ENCODE measurements at places on chromosomes 3 and 15. TPM values are rescaled to one million over a fixed set of nuclear protein-coding genes. Genes with fewer than 3 reads are reported as not detected.

DNA sequence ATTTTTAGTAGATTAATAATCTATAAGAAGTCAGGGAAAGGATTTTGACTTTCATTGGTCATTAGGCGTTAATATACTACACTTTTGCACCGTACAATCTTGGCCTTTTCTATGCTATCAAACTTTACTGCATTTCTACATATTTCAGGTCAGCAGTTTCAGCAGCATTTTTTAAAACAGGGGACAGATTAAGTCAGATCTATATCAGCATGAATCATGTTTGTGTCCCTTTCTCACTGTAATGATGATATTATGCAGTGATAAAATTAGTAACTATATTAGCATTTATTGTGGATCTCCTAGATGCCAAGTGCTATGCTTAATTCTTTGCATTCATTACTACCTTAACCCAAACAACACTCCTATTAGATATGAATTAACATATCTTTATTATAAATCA is 20.3 kb upstream of the AADAC start:
- no peak for DNase-seq

DNA sequence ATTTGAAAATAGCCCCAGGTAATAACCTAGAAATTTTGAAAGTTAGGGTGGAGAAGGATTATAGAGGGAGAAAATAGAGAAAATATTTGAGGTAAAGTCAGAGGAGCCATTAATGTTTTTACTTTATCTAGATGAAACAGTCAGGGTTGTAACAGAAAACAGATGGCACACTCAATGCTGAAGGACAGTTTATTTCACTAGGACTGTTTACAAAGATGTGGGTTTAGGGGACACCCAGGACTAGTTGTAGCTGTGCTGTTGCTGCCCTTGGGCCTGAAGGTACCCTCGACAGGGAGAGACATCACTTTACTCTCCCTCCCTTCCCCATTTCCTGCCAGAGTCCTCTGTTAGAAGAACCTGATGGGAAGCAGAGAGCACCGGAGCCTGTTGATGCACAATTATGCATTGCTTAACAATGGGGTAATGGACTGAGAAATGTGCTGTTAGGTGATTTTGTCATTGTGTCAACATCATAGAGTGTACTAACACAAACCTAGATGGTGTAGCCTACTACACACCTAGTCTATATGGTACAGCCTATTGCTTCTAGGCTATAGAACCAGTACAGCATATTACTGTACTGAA is 103.8 kb downstream of the GALK2 start:
- peak; percentile 13 for DNase-seq

DNA sequence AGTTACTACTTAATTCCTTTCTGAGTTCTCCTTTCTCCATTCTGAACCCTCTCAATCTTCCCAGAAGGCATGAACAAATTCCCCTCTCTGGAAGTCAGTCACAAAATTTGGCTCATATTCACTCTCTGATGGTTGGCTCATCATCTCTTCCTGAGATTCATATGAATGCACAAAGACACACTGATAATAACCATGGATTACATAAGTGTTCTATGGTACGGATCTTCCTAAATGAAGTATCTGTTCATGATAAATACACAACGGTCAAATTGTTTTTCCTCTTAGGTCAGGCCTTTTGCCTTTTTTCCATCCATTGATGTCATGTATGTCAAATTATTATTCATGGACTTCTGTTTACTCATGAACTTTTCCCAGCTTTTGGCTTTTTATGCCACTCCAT is 162.6 kb downstream of the P2RY1 start:
- no peak for DNase-seq

- no peak for DNase-seq
Measured at GRCh38 chr3:94028093-94028837, at the start of gene STX19. TSS of gene STX19 (minus strand) at chr3:94028597. CDS start at chr3:94015269, 13,328 bp downstream.

DNA sequence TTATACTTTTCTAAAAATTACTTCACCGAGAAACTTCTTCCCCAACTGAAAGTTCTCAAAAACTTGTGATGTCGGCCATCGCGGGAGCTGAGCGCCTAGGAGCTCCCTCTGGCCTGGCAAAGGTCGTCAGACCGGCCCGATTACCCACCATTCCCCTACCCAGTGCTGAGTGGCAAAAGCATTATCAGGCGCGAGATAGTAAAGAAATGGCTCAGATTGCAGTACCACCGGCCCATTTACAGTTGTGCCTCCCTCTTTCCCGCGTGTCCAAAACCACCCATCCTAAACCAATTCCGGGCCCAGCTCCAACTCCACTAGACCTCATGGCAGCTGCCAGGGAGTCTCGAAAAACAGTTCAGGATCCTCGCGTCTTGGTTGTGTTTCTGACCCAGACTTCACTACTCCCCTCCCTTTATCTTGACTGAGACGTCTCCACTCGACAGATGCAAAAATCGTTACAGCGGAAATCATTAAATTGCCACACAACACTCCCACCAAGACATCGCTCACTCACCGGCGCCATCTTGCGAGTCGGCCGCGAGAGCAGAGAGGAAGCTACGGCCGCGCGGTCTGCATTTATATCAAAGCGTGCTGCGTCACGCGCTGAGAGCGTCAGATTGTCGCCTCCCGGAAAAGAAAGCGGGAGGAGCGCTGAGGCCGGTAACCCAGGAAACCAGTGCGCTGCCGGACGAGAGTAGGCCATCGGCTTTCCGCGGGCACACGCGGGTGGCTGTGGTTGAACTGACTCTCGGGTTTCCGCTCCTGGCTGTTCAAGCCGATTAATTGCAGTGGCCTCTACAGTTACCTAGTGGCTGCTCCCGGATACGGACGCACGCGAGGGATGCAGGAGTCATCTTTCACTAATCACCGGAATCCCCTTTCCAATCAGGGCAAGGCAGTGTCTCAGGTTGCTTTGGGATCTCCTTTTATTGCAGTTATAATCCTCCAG is at the start of gene RPL22L1:
TSS of gene RPL22L1 (minus strand) at position 551 of the 949 bp plus-strand sequence. CDS start at position 523, 28 bp downstream.
- peak; percentile 95 for DNase-seq

DNA sequence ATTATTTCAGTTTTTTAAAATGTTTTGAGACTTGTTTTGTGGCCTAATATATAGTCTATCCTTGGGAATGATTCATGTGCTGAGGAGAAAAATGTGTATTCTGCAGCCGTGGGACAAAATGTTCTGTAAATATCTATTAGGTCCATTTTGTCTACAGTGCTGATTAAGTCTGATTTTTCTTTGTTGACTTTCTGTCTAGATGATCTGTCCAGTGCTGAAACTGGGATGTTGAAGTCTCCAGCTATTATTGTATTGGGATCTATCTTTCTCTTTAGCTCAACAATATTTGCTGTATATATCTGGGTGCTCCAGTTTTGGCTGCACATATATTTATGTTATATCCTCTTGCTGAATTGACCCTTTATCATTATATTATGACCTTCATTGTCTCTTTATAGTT is 85.2 kb downstream of the UBE2E2 start:
- peak; percentile 17 for DNase-seq

GRCh38 chr3:16848007-16848406 is 36.7 kb upstream of the PLCL2 start:
- DNase-seq = no peak

DNA sequence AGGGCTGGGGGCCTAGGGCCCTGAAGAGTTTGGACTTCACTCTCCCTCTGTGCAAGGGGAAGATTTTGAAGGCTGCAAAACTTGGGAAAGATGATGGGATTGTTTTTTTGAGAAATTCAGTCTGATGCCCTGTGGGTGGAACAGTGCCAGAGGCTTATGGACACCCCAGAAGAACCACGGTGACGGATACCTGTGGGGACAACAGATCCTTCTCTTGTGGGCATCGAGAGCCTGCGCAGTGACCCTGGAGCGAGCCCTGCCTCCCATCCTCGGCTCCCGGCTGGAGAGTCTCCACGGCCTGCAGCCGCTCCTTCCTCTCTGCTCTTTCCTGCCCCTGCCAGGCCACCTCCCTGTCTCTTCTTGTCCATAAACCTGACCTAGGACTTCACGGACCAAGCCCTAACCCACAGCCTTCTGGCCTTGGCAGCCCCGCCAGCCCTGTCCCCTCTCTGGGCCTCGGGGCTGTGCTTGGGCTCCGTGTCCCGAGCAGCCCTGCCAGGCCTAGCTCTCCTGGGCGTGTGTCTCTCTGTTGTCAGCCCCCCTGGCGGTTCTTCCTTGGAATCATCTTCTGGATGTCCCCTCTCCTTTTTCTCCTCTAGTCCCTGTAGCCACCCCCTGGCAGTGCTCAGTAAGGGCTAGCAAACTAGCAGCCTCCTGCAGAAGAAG is 98.4 kb downstream of the VGLL4 start:
- peak; percentile 33 for DNase-seq

The MYL3 gene
- not detected for total RNA-seq

DNA sequence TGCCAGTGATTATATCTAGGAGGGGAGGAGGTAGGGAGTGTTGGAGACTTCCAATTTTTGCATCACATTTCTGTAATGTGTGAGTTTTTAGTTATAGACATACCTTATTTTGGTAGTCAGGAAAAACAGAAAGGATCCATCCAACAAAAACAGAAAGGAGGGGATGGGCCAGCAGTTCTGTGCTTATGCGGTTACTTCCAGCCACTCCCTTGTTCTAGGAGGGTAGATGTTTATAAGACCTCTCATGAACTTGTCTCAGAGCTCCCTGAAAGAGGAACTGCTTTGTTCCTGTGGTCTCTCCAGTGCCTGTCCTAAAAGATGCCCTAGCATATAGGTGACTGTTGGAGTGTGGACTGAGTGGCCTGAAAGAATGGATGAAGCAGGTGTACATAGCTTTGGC is 323.3 kb downstream of the CACNA2D3 start:
- no peak for DNase-seq

DNA sequence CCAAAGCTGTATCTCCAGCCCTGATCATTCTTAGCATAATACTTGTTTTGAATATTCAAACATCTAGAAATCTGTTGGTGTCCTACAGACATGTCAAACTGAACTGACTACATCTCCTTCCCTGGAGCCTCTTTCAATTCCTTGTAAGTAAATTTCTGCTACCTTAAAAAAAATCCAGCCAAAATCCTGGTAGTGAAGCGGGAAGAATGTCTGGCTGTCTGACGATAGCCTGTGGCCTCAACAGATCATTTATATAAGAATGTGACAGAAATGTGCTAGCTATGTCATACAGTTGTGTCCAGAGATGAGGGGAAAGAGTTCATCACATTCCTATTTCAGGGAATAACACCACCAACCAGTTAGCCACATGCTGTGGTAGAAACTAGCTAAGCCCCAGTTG is 18.6 kb upstream of the TM6SF1 start:
- no peak for DNase-seq

- DNase-seq = peak; percentile 72
Measured at GRCh38 chr3:31197941-31198340, 303.5 kb upstream of the GADL1 start.

DNA sequence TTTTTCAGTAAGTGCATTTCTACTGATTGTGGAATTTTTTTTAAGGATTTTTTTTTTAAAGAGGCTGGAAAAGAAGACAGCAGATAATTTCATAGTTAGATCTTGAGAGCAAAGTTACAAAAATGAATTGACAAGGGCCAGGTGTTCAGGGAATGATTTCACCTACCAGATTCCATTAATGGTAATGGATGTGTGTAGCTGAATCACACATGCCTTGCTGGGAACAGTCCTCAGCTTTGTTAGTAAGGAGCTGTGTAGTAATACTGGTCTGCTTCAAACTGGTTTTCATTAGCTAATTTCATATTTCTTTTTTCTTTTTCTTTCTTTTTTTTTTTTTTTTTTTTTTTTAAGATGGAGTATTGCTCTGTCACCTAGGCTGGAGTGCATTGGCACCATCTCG is 16.0 kb downstream of the NR1D2 start:
- no peak for DNase-seq

DNA sequence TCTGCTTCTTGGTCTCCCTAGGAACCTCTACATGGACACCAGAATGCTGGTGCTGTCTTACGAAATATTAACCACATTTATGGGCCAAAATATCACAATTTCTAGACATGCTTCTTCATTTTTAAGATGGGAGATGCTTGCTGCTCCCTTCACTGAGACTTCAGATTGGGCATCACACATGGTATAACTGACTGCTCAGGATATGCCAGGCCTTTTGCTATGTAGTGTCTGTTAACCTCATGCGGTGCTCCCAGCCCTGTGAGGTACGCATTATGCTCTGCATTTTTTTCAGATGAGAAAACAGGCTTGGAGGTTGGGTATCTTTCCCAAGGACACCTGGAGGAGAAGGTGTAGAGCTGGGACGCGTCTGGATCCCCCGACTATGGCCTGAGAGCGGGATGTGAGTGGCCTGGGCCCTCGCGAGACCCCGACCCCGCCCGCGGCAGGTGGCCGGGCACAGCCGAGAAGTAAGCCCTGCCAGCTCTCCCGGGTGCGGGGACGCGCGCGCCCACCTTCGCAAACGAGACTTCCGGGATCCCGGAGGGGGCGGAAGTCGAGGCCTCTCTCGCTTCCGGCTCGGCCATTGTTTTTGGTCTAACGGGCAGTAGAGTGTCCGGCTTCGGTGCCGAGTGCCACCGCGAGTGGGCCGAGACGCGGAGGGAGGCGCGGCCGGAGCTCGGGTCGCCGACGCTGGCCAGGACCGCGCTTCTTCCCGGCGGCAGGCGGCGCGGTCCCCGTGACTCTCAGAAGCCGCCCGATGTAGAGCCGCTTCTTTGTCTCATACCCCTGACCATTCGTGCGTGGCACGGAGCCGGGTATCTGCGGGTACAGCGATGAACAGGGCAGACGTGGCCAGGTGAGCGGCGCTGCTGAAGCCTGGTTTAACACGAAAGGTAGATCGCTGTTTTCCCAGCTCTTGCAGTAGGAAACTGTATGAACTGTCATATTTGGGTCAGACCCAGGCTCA is at the start of gene ZKSCAN7:
TSS of gene ZKSCAN7 (plus strand) at position 568 of the 967 bp plus-strand sequence. CDS start 1,855 bp downstream, outside the sequence.
- DNase-seq = peak; percentile 46

The NSUN3 gene
- total RNA-seq = 16.4 TPM

GRCh38 chr15:69303337-69304181 is 4.8 kb downstream of the PAQR5 start:
- peak; percentile 25 for DNase-seq

The ADAMTSL3 gene
- total RNA-seq = 2.0 TPM

The CCDC39 gene
- 0.27 TPM for total RNA-seq

DNA sequence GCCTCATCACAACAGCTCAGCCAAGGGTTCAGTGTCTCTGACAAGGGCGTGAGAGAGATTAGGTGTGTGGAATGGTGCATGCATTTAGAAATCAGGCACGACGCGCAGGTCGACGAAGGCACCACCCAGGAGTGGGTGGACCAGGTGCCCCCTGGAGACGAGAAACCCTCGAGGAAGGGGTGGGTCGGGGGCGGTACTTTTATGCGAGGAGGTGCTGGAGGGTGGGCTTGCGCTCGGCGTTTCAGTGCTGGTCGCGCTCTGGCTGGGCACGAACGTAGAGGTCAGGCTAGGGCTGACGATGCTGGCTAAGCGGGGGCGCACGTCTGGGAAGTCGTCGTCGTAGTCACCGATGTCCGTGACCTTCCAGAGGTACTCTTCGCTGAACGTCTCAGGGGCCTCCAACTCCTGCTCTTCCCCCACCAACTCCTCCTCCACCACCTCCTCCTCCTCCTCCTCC is 393 bp downstream of the ERICH6 start:
- DNase-seq = peak; percentile 17

GRCh38 chr15:80588801-80589200 is 106.3 kb upstream of the ABHD17C start:
- peak; percentile 98 for DNase-seq

- DNase-seq = peak; percentile 84
Measured at GRCh38 chr3:65785065-65785645, 253.6 kb downstream of the MAGI1 start.

GRCh38 chr3:59531066-59531745 is 481.4 kb upstream of the CFAP20DC start:
- no peak for DNase-seq

Data from fibroblast of the aortic adventitia (primary cell).